Foreskin keratinocyte (primary cell): ENCODE measurements at places on chromosomes 2 and 18.

DNA sequence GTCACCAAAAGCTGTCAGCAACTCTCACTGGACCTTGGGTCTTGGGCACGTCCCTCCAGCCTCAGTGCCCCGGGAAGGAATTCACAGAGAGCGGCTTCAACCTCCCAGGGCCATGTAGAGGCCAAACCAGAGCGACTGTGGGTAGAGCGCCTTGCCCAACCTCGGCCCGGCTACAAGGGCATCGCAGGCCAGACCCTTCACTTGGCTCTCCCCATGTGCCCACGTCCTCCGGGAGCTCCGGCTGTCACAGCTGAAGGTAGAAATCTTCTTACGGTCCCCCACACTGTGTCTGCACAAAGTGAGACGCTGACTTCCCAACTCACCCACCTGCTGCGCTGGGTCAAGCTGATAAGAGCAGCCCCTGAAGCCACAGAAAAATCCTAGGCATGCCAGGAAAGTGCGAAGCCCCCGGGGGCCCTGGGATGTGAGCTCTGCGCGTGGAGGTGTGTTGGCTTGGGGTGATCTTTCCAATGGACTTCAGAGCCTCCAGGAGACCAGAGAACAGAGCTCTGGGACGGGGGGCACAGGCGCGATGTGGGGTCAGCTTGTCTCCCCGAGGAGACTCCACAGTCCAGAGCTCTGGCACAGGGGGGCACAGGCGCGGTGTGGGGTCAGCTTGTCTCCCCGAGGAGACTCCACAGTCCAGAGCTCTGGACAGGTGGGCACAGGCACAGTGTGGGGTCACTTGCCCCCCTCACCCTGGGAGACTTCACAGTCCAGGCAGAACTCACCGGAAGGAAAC is 105.5 kb downstream of the RTP5 start:
- DNase-seq = no peak

GRCh38 chr2:134203175-134203574 is 50.7 kb upstream of the MGAT5 start:
- DNase-seq = no peak

DNA sequence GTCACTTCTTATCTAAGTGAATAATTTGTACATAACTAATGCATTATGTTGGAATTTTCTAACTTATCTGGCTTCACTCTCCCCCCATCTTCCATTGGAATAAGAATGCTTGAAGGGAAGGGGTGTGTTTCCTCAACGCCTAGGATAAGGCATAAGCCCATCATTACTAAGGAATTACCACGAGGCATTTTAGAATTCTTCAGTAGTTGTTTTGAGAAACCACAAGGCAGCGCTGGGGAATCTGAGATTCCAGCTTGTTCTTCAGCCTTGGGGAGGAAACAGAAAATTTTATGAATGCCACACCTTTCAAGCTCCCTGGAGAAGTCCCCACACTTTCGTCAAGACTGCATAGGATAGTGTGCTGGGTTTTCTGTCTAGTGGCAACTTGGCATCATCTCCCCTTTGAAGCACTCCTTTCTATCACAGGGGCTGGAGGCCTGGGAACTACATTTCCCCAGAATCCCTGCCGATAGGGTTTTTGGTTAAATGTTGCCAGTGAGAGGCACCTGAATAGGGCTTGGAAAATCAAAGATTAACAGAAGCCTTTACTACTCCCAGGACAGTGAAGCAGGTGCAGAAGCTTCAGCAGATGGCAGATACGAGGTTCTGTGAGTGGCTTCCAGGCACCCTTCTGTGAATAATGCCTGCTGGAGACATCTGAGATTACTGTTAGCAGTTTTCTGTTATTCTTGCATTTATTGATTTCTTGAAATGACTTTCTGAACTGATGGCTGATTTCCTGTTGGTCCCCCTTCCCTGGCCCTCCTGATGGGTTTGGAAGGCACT is 192.7 kb upstream of the REV1 start:
- no peak for DNase-seq

GRCh38 chr2:151556121-151556520 is 146.4 kb downstream of the RIF1 start:
- peak; percentile 17 for DNase-seq

- DNase-seq = peak; percentile 28
These were observed 4.8 kb downstream of the SPAG16 start for GRCh38 chr2:213288913-213289700.
